Brain microvascular endothelial cell (primary cell): ENCODE measurements at places on chromosomes 13 and 19.
A peak's percentile ranks its signal among the peaks of the same experiment; 100 is the strongest.

- DNase-seq = no peak
Observed at GRCh38 chr19:23867895-23868294, 46.8 kb upstream of the ZNF726 start.

DNA sequence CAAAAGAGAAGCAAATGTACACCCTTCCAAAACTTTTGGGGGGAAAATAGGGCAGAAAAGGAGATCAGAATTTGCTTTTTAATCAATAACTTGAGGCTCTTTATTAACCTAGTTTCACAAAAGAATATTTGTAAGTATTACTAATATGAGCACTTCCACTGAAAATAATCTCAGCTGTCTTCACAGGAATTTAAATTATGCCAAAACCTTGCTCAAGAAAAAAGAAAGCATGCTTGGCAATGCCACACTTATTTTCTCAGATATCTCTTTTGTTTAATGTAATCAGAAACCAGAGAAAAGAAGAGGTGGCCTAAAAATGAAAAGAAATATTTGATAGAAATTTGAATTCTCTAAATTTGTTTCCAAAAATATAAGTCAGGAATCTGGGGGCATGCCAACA lies 234.9 kb upstream of the GPC6 start:
- DNase-seq = no peak

DNA sequence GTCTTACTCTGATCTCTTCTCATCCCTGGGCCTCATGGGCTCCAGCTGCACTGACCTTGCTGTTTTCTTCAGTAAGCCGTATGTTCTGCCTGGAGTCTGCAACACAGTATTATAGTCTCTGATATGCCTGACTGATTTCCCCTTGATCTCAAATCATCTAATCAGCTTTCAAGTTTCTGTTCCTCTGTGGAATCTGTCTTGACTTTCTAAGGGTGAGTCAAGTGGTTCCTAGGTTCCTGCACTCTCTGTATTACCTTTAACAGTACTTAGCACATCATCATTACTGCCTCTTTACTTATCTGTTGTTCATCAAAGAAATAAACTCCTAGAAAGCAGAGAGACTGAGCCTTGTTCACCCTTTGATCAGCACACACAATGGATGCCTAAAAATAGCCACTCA lies 350.7 kb downstream of the LMO7 start:
- DNase-seq = no peak

GRCh38 chr13:43939086-43939485 lies 59.4 kb downstream of the LACC1 start:
- no peak for DNase-seq

- peak; percentile 64 for DNase-seq
Observed at GRCh38 chr13:34364633-34365032, 546.7 kb downstream of the RFC3 start.

GRCh38 chr19:411723-412355 lies 2.9 kb upstream of the C2CD4C start:
- no peak for DNase-seq

DNA sequence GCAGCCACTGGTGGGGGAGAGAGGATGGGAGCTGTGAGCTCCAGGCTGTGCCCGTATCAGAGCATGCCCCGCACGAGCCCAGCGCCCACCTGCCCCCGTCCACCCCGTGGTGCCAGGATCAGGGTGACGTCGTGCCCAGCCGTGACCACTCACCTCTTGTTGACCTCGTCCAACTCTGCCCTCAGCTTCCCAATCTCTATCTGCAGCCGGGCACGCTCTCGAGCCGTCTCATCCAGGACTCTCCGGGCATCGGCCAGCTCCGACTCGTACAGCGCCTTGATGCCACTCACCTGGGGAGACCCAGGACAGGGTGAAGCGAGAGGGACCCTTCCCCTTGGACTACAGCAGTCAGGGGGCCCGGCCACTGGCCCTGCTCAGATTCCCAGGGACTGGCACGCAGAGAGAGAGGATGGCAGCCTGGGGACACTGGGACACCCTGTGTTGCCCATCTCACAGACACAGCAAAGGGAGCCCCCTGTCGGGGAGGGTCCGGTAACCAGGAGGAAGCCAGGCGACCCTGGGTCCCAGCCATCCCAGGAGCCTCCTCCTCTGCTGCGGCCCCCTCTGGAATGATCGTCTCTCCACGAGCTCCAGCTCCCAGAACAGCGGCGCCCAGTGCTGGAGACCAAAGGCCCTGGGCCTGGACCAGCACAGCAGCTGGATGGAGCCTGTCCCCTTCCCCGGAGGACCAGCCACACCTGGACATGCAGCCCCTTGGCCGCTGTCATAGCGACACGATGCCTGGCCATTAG lies 12.3 kb downstream of the LMNB2 start:
- no peak for DNase-seq

GRCh38 chr13:79880818-79881217 lies 399.9 kb downstream of the NDFIP2 start:
- DNase-seq = no peak

DNA sequence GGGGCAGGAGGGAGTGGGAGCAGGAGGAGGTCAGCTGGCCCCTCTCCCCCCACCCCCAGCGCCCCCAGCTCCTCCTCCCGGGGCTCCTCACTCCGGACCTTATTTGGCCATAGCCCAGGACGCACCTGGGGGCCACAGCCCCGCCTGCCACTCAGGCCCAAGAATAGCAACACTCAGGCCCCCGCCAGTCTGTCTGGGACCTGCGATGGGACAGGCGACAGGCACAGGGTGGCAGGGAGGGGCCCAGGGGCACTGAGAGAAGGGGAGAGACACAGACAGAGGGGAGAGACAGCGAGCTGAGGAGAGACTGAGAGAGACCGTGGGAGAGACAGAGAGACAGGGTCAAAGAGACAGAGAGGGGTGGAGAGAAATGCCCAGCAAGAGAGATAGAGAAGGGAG lies 10.2 kb downstream of the JOSD2 start:
- no peak for DNase-seq

- no peak for DNase-seq
Observed at GRCh38 chr19:41695745-41696144, 7.7 kb upstream of the CEACAM7 start.

GRCh38 chr19:1690699-1691307 lies 38.4 kb upstream of the TCF3 start:
- DNase-seq = no peak

DNA sequence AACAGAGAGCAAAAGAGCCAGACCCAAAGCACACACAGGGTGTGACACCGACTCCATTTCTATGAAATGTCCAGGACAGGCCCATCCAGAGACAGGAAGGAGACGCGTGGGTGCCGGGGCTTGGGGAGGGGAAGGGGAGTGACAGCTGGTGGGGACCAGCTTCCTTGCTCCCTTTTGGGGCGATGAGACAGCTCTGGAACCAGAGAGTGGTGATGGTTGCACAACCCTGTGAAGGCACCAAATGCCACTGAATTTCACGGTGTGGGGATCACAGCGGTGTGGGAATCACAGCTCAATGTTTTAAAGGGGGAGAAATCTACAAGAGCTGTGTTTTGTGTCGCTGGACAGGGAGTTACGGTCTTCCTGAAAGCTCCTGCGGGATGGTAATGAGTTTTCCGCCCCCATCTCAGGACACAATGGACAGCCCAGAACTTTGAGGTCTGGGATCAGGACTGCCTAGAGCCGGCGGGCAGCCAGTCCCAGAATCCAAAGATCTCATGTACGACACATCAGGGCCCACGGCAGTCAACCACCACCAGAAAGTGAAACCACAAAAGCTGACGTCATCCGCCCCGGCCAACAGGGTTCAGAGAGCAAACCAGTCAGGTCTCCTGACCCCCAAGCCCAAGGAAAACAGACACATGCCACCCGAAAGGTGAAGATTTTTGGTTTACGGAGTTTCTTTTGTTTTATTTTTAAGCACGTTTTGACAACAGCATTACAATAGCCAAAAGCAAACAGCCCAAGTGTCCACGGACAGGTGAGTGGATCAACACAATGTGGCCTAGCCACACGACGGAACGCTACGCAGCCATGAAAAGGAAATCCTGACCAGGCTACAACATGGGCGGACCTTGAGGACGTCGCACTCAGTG lies 7.3 kb downstream of the SGTA start:
- DNase-seq = peak; percentile 39

GRCh38 chr19:55206664-55207500 lies 2.4 kb downstream of the PTPRH start:
- DNase-seq = peak; percentile 91
